HFFc6 (cell line): ENCODE measurements at places on chromosomes 2 and 18.

- no peaks in the 10 kb centered on the region for H3K4me1 ChIP-seq
- H3K36me3 ChIP-seq, result peaks cover 4% of the 10 kb centered on the region
- H3K27me3 ChIP-seq, result no peaks in the 10 kb centered on the region
Measured at GRCh38 chr2:3242747-3243369, 134.8 kb downstream of the EIPR1 start.

DNA sequence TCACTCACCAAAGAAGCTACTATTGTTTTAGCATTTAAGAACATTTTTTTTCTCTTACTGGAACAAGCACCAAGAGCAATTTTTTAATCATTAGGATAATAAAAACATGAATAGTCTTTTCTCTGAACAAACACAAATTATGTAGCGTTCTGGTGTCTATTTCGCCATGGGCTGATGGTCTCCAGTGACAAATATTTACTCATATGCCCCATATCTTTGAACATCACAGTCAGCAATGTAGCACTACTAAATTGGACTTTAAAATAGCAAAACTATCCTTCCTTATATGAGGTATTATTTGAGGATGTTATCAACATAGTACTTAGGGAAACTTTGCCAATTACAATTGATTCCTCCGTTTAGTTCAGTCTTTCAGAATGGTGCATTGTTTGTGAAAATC is 1326.0 kb upstream of the ZEB2 start:
- H3K27ac ChIP-seq, result no peak overlapping the region
- no peaks in the 10 kb centered on the region for H3K4me1 ChIP-seq
- no peaks in the 10 kb centered on the region for H3K27me3 ChIP-seq
- H3K4me3 ChIP-seq, result no peak overlapping the region

DNA sequence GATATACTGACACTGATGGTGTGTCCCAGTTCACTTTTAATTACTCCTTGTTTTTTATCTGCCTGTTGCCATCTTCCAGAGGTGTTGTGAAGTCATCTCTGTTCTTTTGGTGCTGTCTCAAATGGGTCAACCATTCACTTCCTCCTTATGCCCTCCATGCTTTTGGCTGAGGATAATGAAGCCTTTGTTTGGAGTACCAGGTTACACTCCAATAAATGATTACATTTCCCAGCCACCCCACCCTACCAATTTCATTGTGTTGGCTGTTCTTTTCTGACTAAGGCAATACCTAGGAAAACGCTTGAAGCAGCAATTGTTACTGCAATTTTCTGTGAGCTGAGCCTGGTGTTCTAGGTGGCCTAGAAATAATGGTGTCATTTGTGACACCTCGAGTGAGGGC is 29.8 kb upstream of the ACTG2 start:
- peaks cover 23% of the 10 kb centered on the region for H3K4me1 ChIP-seq
- no peak overlapping the region for H3K4me3 ChIP-seq
- H3K36me3 ChIP-seq, result peaks cover 52% of the 10 kb centered on the region
- no peak overlapping the region for H3K27ac ChIP-seq
- DNase-seq, result no peak

DNA sequence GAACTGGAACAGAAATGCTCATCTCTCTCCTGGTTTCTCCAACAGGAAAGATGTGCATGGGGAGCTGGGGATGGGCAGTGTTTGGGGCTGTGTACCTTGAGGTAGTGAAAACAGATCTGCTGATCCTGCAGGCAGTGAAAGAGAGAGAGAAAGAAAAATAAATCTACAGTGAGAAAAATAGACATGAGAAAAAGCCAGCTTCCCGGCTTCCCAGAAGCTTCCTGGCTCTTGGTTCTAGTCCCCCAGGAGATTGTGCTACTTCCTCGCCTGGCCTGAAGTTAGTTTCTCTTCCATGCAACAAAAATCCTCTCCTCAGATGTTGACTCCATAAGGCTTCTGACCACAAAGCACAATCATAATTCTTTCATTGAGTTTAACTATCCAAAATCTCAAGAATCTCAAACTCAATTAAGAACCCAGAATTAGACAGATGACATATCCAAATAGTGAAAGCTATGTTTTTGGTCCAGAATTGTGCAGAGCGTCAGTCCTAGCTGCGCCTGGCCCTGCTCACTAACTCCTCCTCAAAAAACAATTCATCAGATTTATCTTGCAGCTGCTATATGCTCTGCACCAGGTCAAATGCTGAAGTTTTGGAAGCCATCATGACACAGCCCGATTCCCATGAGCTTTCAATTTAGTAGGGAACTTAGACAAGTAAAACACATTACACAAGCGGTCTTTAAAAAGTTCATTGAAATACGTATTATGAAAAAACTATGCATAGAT is 20.1 kb upstream of the NAB1 start:
- H3K4me3 ChIP-seq, result peak overlapping the region; percentile 93; the same call in 1 of the 2 replicates
- peak overlapping the region; percentile 22; the same call in 1 of the 2 replicates for H3K27ac ChIP-seq
- peaks cover 25% of the 10 kb centered on the region for H3K4me1 ChIP-seq
- no peak for DNase-seq
- H3K27me3 ChIP-seq, result no peaks in the 10 kb centered on the region; the same call in 1 of the 2 replicates

DNA sequence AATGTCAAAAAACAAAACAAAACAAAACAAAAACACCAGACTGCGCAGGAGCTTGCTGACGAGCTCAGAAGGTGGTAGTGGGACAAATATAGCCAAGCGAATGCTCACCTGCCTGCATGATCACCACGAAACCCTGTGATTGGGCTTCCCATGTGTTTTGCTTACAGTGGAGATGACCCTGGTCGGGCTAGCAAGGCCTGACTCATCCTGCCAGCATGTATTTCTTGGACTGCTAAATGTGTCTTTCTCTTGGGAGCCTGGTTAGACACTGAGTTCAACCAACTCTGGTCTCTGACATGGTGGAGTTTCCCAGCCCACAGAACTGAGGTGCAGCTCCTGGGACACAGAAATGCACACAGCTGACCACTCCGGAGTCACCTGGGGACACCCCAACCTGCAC is 30.7 kb upstream of the DUSP2 start:
- H3K4me1 ChIP-seq, result peaks cover 31% of the 10 kb centered on the region
- peak overlapping the region; percentile 72 for H3K27ac ChIP-seq
- no peaks in the 10 kb centered on the region for H3K36me3 ChIP-seq
- peak; percentile 64 for DNase-seq
- H3K27me3 ChIP-seq, result peaks cover 1% of the 10 kb centered on the region; the same call in 1 of the 2 replicates
- no peak overlapping the region for H3K4me3 ChIP-seq

DNA sequence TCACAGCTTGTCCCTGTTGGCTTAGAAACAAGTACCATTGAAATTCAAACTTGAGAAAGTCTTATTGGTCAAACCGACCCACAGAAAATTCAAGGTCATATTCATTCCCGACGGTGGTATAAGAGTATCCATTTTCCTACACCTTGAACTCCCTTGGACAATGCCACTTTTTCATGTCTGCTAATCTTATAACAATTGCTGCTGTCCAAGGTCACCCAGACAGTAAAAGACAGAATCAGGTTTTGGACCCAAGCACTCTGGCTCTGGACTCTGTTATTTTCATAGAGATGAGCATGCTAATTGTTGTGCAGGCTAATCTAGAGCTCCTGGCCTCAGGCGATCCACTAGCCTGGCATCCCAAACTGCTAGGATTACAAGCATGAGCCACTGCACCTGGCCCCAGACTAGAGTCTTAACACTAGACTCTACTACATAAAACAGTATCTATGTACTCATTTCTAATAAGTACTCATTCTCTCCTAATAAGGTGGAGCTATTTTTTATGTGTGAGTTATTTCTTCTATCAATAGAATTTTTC is 57.8 kb downstream of the C2orf76 start:
- no peaks in the 10 kb centered on the region for H3K27me3 ChIP-seq
- DNase-seq, result no peak
- no peak overlapping the region for H3K27ac ChIP-seq
- no peak overlapping the region for H3K4me3 ChIP-seq

- peaks cover 9% of the 10 kb centered on the region for H3K27me3 ChIP-seq
- no peak for DNase-seq
- no peak overlapping the region for H3K4me3 ChIP-seq
- peaks cover 11% of the 10 kb centered on the region; the same call in 1 of the 2 replicates for H3K36me3 ChIP-seq
Measured at GRCh38 chr2:37631698-37632097, 39.7 kb downstream of the CDC42EP3 start.

DNA sequence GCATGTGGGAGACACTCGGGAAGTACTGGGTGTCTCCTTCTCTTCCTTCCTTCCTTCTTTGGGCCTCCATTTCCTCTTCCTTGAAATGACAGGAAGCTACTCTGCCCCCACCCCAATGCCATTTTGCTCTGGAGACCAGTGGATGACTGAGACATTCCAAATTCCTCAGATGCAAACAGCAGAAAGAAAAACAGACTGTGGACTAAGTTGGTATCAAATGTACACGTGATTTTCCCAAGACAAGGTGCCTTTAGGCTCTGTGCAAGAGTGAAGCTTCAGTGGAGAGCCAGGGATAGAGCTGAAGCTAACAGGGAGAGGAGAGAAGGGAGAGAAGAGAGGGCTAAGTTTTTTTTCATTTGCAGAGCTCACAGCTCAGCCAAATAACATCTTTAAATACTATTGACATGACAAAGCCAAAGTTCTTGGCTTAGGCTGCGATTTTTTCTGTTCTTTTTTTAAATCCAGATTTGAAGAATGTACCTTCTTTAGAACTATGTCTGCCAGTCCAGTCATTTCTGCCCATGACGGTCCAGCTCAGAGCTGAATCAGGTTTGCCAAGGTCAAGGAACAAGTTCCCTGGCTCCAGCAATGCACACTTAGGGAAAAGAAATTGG is 84.5 kb upstream of the LCLAT1 start:
- H3K36me3 ChIP-seq, result peaks cover 10% of the 10 kb centered on the region
- peak overlapping the region; percentile 28; the same call in 1 of the 2 replicates for H3K4me3 ChIP-seq
- peaks cover 87% of the 10 kb centered on the region for H3K4me1 ChIP-seq
- peak overlapping the region; percentile 84 for H3K27ac ChIP-seq
- peak; percentile 45 for DNase-seq

GRCh38 chr18:23992089-23992940 is 22.2 kb upstream of the TTC39C start:
- DNase-seq, result no peak
- peaks cover 20% of the 10 kb centered on the region for H3K4me1 ChIP-seq
- no peak overlapping the region for H3K27ac ChIP-seq
- no peak overlapping the region for H3K4me3 ChIP-seq

DNA sequence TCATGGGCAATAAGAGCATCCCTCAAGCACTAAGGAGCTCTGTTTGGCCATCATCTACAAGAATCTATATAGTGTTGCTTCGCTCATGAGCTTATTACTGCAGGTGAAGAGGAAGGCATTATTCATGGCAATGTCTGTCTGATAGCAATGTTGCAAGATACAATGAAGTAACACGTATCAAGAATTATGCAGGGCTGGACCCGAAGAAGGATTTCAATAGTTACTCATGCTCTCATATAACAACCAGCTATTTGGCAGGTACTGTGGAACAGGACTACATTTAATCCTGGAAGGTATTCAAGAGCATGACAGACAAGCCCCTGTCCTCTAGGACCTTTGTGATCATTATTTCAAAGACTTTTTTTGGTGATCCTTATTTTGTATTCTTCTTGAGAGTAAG is 109.6 kb downstream of the LAMA3 start:
- no peak for DNase-seq
- 0 out of 2 replicates have a peak, but pooled peaks cover 5% of the 10 kb centered on the region for H3K36me3 ChIP-seq
- H3K4me1 ChIP-seq, result no peaks in the 10 kb centered on the region

DNA sequence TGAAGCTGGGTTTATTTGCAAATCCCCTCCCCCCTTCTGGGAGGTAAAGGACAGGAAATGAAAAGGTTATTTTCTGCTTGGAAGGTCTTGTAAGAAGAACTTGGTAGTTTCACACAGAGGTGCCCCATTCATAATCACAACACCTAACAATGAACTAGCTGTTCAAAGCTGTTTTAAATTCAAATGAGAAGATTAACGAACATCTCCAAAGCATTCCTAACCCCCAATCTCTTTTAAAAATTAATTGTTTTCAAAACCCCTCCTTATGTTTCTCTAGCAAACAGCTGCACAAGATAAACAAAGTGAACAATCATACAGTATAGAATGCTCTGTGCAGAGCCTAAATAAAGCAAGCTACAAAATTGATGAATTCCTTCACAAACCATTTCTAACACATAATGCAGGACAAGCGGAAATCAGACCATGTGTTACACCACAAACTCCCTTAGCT is 271.4 kb downstream of the SATB2 start:
- DNase-seq, result no peak
- no peaks in the 10 kb centered on the region for H3K36me3 ChIP-seq
- no peaks in the 10 kb centered on the region for H3K27me3 ChIP-seq
- H3K4me1 ChIP-seq, result no peaks in the 10 kb centered on the region
- H3K4me3 ChIP-seq, result no peak overlapping the region

GRCh38 chr2:241070811-241071676 is 31.0 kb downstream of the MTERF4 start:
- H3K4me1 ChIP-seq, result no peaks in the 10 kb centered on the region
- no peak overlapping the region for H3K4me3 ChIP-seq
- peaks cover 22% of the 10 kb centered on the region for H3K27me3 ChIP-seq
- H3K27ac ChIP-seq, result no peak overlapping the region

GRCh38 chr2:148876595-148877402 is 1.8 kb downstream of the KIF5C start:
- no peaks in the 10 kb centered on the region for H3K36me3 ChIP-seq
- no peaks in the 10 kb centered on the region for H3K4me1 ChIP-seq
- DNase-seq, result no peak

GRCh38 chr2:88269836-88270235 is 99.7 kb downstream of the THNSL2 start:
- H3K4me3 ChIP-seq, result no peak overlapping the region
- H3K27me3 ChIP-seq, result no peaks in the 10 kb centered on the region; the same call in 1 of the 2 replicates
- H3K36me3 ChIP-seq, result no peaks in the 10 kb centered on the region
- DNase-seq, result no peak
- H3K27ac ChIP-seq, result no peak overlapping the region

GRCh38 chr2:24191156-24191555 is 16.3 kb downstream of the FAM228A start:
- H3K27ac ChIP-seq, result no peak overlapping the region
- H3K4me3 ChIP-seq, result no peak overlapping the region
- H3K27me3 ChIP-seq, result peaks cover 10% of the 10 kb centered on the region

- no peak for DNase-seq
- H3K4me1 ChIP-seq, result no peaks in the 10 kb centered on the region
- no peaks in the 10 kb centered on the region; the same call in 1 of the 2 replicates for H3K27me3 ChIP-seq
- no peak overlapping the region for H3K27ac ChIP-seq
Measured at GRCh38 chr18:77433076-77433475, 183.4 kb downstream of the GALR1 start.

- H3K4me3 ChIP-seq, result peak overlapping the region; percentile 22; the same call in 1 of the 2 replicates
- H3K27me3 ChIP-seq, result no peaks in the 10 kb centered on the region; the same call in 1 of the 2 replicates
- peaks cover 85% of the 10 kb centered on the region for H3K4me1 ChIP-seq
- no peaks in the 10 kb centered on the region for H3K36me3 ChIP-seq
Measured at GRCh38 chr2:224264259-224264658, 137.6 kb downstream of the FAM124B start.

DNA sequence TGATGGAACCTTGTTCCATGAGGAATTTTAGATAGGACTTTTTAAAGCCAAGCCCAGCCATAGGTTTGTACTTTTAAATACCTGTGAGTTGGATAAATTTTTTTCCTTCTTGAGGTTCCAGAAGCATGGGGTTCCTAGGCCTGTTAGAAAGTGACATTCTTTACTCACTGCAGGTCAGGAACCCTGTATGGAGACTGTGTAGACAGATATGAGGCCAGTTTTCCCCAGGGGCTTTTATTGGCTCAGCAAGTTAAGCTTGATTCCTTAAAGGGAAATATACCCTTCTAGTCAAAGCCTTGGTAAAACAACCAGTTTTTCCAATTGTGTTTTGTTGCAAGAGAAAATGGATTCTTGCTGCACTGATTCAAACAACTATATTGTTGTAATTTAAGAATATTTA is 38.4 kb upstream of the GMCL1 start:
- H3K27ac ChIP-seq, result peak overlapping the region; percentile 93
- no peaks in the 10 kb centered on the region; the same call in 1 of the 2 replicates for H3K27me3 ChIP-seq
- no peak for DNase-seq
- H3K36me3 ChIP-seq, result peaks cover 11% of the 10 kb centered on the region
- H3K4me1 ChIP-seq, result peaks cover 32% of the 10 kb centered on the region
- no peak overlapping the region for H3K4me3 ChIP-seq
